ENCODE measurements at places on chromosomes 2 and 18.

DNA sequence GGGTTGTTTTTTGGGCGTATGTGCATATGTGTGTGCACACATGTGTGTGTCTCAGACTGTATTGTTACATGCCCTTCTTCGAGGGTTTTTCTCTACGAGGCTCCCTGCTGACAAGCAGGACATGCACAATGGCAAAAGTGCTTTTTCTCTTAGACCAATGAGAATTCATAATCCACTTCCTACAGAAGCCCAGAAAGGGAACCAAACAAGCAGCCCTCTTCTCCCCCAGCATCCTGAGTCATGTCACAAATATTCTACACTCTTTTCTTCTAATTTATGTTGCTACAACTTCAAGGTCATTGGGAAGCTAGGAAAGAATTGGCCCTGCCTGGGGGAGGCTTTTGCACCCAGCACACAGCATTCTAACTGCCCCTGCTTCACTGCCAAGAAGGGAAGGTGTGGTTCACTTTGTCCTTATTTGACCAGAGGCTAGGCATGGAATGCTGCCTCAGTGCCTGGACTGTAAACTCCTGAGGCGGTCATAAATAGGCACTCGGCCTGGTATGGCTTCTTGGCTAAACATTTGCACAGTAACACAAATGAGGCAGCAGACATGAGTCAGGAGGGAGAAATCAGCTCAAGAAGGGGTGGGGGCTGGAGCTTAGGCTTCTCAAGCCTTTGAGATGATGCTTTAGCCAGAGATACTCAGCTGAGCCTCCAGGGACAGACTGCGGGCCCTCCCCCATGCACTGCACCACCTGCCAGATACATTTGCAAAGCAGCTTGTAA is 92.7 kb upstream of the KLF7 start:
- DNase-seq: no peak

DNA sequence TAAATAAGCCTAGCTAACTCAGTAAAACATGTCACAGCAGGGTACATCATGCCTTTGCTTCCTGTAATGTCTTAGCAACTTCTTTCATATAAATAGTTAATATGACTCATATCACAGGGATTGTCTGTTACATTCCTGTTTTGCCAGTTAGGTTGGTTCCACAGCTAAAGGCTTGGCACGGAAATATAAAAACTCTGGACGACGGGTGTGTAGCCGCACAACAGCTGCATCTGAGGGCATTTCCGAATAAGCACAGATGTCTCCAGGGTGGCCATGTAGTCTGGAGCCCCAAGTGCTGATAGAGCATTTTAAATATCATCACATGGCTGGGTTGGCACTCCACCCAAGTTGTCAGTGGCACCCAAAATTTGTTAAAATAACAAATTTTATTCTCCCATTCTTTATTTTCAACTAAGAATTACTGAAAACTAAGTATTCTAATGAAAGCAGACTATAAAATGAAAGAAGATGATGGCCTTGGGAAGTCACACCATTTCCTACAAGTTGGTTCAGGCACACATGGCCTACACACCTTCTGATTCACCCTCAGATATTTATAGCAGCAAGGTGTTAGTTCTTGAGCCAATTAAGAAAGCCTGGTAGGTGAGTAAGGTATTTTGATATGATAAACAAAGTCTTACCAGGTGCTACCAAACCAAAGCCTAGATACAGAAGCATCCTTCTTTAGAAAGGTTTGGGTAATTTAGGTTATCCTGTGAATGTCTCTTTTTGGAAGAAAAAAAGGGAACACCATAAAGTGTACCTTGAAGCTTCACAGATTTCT is 61.8 kb upstream of the STK17B start:
- DNase-seq: peak; percentile 35

- no peak for DNase-seq
Observed at GRCh38 chr2:218436992-218437391, 18.1 kb downstream of the VIL1 start.

- DNase-seq: no peak
Observed at GRCh38 chr2:44189104-44189503, 20.4 kb downstream of the PPM1B start.

DNA sequence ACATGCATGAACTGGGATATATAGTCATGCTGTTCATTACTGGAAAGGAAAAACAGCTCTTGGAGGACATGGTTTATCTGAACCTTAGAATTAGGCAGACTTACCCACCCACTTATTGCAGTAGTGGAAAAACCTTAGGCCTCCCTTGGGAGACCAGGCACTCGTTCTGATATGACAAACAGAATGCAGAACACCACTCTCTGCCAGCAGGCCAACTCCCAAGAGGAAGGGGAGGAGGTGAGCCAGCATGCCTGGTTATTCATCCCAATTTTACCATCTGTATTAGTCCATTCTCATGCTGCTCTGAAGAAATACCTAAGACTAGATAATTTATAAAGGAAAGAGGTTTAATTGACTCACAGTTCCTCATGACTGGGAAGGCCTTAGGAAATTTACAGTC is 17.5 kb downstream of the C18orf63 start:
- no peak for DNase-seq

DNA sequence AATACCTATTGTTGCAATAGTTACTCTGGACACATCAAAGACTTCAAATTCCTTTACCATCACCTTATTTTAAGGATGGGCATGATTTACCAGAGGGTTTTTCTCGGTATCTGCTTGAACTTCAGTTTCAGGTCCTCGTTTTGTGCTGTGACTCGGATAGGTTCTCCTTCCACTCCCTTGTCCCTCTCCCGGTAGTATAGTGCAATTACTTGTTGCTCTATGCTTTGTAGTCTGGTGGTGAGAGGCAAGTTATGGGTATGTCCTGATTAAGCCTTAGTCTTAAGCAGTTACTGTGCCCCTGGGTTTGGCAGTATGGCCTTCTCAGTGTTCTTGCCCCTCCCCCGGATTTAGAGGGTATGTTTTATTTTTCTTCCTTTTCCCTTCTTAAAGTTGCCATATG is 96.6 kb downstream of the RHBDD1 start:
- no peak for DNase-seq

- DNase-seq: no peak
Observed at GRCh38 chr18:2504642-2505041, 66.7 kb downstream of the METTL4 start.

DNA sequence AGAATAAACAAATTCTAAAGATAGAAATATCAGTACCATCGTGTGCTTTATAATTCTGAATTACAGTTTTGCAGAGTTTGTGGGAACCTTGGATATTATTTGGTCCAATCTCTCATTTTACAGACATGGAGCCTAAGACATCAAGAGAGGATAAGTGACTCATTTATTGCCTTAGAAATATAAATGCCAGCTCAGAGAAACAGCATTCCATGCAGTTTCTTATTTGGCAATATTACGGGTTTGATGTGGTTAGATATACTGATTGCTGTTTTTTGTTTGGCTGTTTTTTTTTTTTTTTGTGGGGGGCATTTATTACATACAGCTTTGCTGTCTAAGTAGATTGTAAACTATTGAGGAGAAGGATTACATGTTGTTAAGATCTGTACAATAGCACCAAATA is 1241.1 kb upstream of the LRRTM1 start:
- DNase-seq: no peak

- no peak for DNase-seq
Observed at GRCh38 chr18:11004294-11004693, 145.1 kb downstream of the PIEZO2 start.

- DNase-seq: no peak
Observed at GRCh38 chr2:223054193-223054781, 2.3 kb downstream of the KCNE4 start.

DNA sequence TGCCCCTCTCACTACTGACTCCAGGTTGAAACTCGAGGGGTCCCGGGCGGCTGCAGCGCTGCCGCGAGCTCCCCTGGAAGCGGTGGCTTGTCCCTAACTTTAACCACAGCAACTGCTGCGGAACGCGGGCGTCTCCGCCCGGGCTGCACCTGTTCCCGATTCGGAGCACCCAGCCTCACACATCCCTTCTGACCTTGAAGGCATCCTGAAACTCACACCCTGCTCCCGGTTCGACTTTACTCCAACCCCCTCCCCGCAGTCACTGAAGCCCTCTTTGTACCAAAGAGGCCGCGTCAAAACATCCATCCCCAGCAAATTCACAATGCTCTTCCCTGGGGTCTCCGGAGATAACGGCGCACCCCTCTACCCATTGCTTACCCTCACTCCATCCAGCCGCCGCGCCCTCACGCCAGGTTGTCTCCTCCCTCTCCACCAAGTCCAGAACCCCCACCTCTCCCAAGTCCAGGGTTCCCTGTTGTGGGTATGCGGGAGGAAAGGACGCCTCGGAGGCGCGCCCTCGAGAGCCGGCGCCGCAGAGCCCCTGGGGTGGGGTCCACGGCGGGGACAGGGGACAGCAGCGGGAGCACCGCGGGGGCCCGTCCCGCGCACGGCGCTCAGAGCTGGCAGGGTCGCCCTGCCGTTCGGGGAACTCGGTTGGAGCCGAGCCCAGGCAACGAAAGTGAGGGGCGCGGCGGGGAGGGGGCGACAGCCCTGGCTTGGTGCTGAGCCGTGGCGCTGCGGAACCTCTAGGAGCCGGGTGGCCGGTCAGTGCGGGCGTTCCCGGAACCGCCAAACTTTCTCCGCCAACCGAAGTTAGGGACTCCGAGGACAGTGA is 934 bp downstream of the MYO5B start:
- no peak for DNase-seq

DNA sequence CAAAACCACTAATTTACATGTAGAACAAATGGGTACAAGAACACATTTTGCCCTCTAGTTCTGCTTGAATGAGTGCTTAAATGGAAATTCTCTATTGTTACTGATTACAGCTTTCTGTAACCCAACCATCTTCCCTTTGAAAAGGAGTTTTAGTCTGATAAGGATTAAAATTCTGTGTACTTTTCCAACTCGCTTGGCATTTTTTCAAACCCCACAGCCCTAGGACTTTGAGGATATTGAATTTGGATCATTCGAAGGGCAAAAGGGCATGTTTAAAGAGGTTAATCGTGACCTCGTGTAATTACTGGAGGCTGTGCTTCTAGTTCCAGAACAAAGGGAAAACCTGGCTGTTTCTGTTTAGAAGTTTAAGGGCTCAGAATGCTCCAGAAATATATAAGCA is 432.3 kb downstream of the PID1 start:
- no peak for DNase-seq

- DNase-seq: no peak
Observed at GRCh38 chr2:206558492-206558891, 83.8 kb upstream of the FAM237A start.

GRCh38 chr18:2905854-2906703 is 59.3 kb downstream of the EMILIN2 start:
- DNase-seq: no peak

- DNase-seq: no peak
Observed at GRCh38 chr2:12320027-12320734, 396.6 kb upstream of the TRIB2 start.

DNA sequence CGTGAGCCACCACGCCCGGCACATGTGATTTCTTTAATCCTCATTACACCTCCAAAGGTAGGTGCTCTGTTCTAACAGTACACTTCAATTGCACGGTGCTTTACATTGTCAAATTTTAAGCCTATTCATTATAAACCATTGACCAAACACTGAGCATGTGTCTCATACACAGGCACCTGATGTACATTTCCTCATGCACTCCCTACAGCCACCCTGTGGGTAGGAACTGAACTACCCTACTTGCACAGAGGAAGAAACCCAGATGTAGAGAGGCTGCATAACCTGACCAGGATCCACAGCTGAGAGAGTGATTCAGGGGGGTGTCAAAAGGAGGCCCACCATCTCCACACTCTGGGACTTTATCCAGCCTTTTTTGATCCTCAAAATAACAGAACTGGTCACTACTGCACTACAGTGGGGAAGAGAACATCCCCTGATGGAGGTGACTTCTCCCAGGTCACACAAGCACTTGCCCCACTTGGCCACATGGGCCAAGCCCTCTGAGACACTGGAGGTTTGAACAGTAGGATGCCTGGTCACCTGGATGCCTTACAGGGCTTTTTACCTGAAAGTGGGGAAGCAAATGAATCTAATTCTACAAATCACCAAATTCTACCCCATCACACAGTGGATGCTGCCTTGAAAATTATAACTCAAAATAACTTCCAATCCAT is 6.9 kb upstream of the DPYSL5 start:
- DNase-seq: no peak

GRCh38 chr2:232203936-232204335 is 174.6 kb upstream of the ALPP start:
- no peak for DNase-seq

- no peak for DNase-seq
Observed at GRCh38 chr2:222594679-222595078, 61.2 kb downstream of the FARSB start.

DNA sequence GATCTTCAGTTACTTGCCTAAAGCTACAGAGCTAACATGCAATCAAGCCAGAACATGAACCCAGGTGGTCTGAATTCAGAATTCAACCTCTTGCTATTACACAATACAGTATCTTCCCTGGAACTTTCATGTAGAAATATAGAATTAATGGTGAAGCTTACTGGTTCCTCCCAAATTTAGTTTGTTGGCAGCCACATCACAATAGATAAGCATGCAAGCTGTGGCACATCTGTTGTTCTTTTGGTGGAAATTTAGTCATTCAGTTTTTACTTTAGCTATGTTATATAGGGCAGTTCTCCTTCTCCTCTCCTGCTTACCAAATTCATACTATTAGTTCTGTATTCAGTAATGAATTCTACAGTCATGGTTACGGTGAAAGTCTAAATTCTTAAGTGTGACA is 101.0 kb upstream of the RNF152 start:
- no peak for DNase-seq

- DNase-seq: no peak
Observed at GRCh38 chr2:98713332-98714015, 17.5 kb downstream of the MGAT4A start.

- DNase-seq: no peak
Observed at GRCh38 chr2:167438206-167438605, 549.9 kb downstream of the XIRP2 start.

DNA sequence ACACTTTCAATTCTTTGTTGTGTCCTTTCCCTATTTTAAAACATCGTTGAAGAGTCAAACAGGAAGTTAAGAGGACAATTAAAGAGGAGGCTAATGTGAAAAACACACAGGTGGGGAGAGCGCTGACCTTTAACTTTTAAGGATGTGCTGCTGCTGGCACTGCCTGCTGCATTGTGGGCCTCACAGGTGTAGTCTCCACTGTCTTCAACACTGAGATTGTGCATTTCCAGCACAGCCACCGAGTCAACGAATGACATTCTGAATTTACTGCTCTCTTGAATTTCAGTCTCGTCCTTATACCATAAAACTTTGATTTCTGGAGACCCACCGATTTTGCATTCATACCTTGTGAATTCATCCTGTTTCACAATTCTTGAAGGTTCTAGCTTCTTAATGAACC is 91.9 kb downstream of the TTN start:
- DNase-seq: no peak

DNA sequence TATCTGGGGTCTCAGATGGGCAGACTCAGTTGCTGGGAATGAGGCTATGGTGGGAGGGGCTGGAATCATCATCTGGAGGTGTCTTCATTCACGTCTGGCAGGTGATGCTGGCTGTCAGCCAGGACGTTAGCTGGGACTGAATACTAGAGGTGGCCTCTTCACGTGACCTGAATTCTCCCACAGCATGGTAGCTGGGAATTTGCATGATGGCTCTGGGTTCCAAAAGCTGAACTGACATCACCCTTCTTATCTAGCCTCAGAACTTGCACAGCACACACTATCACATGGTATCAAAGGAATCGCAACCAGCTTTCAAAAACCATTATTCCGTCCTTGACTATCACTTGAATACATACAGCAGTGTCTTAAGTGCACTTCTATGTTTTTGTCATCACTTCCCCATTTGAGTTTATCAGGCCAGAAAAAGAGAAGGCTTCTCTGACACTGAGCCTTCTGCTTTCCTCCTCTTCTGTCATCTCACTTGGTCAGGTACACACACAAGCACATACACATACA is 53.0 kb upstream of the LRP2 start:
- DNase-seq: no peak

- DNase-seq: no peak
Observed at GRCh38 chr2:46025081-46025480, 272.1 kb upstream of the EPAS1 start.

All from activated CD4-positive, alpha-beta T cell treated with anti-CD3 and anti-CD28 coated beads for 4 hours (primary cell).